ENCODE measurements at places on chromosomes 5 and 9.

GRCh38 chr9:134986957-134987356 lies 69.2 kb upstream of the FCN1 start:
- DNase-seq: no peak

DNA sequence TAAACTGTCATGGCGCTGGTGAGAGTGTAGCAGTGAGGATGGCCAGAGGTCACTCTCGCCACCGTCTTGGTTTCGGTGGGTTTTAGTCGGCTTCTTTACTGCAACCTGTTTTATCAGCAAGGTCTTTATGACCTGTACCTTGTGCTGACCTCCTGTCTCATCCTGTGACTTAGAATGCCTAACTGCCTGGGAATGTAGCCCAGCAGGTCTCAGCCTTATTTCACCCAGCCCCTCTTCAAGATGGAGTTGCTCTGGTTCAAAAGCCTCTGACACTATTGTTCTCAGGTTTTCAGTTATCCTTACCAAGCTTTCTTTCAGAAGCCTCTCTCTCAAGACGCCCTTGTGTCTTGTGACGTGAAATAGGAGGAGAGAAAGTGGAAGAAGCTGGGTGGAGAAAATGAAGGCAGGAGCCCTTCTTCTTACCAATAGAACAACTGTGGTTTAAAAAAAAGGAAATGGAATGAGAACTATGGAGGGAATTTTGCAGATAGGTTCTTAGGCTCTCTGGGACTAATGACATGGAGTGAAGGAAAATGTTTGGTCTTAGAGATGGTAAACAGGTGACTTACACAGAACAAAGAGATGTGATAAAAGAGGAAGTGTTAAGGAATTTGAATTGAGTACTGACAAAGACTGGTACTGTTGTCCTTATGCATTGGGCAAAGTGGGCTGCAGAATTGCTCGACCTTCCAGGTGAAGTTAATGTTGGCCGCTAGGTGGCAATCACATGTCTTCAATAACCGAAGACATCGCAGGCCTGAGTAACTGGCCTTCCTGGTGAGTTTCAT lies 133.3 kb upstream of the RAI14 start:
- DNase-seq: peak; percentile 44

DNA sequence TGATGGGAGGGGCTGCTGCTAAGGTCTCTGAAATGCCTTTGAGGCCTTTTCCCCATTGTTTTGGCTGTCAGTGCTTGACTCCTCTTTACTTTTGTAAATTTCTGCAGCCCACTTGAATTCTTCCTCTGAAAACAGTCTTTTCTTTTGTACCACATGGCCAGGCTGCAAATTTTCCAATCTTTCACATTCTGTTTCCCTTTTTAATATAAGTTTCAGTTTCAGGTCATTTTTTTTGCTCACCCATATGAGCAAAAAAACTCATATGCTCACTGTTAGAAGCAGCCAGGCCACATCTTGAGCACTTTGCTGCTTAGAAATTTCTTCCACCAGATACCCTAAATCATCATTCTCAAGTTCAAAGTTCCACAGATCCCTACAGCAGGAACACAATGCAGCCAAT lies 234.6 kb upstream of the ADRA1B start:
- no peak for DNase-seq

DNA sequence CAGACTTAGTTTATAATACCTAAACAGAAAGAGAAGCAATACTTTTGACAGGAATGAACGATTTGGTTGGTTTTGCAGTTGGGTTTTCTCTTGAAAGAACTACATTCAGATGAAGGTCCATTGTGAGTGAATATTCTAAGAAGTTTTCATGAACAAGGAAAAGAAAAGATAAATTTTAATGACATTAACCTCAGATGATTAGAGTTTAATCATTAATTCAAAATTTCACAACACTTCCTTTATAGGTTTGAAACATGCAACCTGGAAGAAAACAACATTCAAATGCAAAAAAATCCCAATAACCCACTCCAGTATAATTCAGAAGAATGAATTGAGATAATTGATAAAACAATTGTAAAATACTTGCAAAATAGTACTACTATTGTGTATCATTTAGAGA lies 23.8 kb downstream of the EQTN start:
- DNase-seq: no peak

- DNase-seq: no peak
Measured at GRCh38 chr5:81212211-81212751, 20.8 kb upstream of the CKMT2 start.

GRCh38 chr9:93301291-93301811 lies 117.4 kb downstream of the WNK2 start:
- DNase-seq: peak; percentile 5

DNA sequence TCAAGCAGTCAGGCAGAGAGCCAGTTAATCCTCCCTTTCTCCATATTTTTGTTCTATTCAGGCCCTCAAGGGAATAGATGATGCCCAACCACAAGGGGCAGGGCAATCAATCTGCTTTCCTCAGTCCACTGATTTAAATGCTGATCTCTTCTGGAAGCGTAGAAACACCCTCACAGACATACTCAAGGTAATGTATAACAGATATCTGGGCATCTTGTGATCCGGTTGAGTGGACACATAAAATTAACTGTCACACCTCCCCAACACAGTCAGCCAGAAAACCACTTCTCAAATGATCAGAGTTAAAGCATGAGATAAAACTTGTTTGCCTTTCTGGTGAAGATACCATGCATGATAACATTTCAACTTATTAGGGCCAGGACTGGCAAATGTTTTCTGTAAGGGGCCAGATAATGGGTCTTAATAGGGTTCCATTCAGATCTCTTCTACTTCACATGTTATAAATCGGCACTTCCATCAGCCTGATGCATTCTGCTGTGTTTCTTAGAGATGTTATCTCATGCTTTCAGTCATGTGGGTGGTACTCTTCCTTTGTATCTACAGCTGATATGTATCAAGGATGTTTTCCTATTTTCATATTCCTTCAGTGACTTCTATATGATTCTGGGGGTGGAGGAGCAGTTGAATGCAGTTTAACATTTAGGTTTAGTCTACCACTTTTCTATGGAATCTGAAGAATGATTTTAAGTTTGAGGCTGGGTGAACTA lies 58.9 kb upstream of the CNTLN start:
- no peak for DNase-seq

GRCh38 chr9:114117996-114118830 lies 19.1 kb upstream of the KIF12 start:
- no peak for DNase-seq

DNA sequence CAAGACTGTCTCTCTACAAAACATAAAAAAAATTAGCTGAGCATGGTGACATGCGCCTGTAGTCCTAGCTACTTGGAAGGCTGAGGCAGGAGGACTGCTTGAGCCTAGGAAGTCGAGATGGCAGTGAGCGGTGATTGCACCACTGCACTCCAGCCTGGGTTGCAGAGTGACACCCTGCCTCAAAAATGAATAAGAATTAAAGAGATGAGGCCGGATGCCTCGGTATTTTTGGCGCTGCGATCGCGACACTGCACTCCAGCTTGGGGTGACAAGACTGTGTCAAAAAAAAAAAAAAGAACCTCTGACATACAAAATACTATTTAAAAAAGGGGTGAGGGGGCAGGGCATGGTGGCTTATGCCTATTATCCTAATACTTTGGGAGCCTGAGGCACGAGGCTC lies 7.3 kb downstream of the GPBP1 start:
- DNase-seq: no peak

GRCh38 chr5:143566139-143566538 lies 162.7 kb upstream of the NR3C1 start:
- no peak for DNase-seq

DNA sequence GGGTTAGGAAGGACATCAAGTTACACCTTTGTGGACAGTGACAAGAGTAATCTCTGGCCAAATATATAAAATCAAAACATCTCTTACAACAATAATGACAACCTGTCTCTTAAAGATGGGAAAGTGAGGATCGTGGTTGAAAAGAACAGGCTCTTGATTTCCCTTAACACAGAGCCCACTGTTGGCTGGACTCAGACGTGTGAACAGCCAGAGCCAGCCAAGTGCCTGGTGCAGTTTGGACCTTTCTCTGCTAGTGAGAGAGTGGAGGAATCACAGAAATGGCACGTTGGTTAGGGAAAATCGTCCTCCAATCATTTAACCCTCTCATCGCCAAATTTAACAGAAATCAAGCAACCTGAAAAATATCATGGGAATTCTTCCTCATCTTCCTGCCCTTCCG lies 131.3 kb downstream of the GNA14 start:
- no peak for DNase-seq

GRCh38 chr5:171969288-171969880 lies 37.1 kb downstream of the FBXW11 start:
- DNase-seq: no peak

GRCh38 chr5:167899490-167900070 lies 391.9 kb upstream of the WWC1 start:
- no peak for DNase-seq

GRCh38 chr5:160542281-160542680 lies 120.6 kb downstream of the PTTG1 start:
- DNase-seq: no peak

GRCh38 chr5:170597109-170597751 lies 93.4 kb downstream of the KCNIP1 start:
- DNase-seq: no peak

- DNase-seq: no peak
Measured at GRCh38 chr9:71582347-71582746, 186.0 kb downstream of the CEMIP2 start.

GRCh38 chr5:74963407-74963806 lies 89.0 kb downstream of the GCNT4 start:
- DNase-seq: no peak
